Body of pancreas (tissue), 4 donors: ENCODE measurements at places on chromosomes 2 and 18. TPM values are rescaled to one million over a fixed set of nuclear protein-coding genes. Genes with fewer than 3 reads are reported as not detected.

GRCh38 chr2:177010146-177010545, 202.4 kb upstream of the HNRNPA3 start:
- no peak for DNase-seq

DNA sequence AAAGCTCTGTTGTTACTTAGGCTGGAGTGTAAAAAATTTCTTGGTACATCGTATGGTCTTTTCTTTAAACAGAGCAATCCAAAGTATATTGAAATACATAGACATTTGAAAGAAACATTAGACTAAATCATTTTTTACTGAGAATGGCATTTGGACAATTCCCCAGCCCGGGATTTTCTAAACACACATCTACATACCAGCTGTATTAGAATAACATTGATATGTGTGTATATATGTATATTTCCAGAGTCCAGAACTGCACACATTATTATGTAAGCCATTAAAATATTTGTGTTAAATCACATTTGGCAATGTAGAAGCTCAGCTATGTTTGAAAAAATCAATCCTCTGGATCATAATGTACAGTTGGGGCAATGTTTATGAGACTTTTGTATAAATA, 1853.6 kb upstream of the LRRTM1 start:
- no peak for DNase-seq

Gene GYPC
- total RNA-seq: 26.4 TPM

Gene KATNAL2
- 1.8 TPM for total RNA-seq

DNA sequence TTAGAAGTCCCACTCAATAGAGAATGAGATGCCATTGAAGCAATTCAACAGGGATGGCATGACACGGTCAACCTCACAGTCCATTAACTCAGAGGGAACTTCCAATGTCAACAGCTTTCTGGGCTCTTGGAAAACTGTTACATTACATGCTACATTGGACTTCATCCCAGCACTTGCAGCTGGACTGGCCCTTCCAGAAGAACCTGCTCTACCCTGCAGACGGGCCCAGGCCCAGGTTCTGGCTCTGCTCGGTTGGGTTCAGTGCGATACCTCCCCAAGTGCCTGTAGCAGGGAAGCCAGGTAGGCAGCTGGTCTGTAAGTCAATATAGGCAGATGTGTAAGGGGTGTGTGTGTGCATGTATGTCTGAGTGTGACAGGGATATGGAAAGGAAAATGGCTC, 12.9 kb downstream of the LAMA1 start:
- no peak for DNase-seq

GRCh38 chr2:42844366-42844765, 52.0 kb upstream of the HAAO start:
- DNase-seq: no peak

Gene RBKS
- total RNA-seq: 1.0 TPM

GRCh38 chr18:75497576-75498235, 70.2 kb upstream of the SMIM21 start:
- no peak for DNase-seq

GRCh38 chr2:39715822-39716221, 50.1 kb downstream of the TMEM178A start:
- no peak for DNase-seq

Gene HOXD3
- 0.26 TPM for total RNA-seq

DNA sequence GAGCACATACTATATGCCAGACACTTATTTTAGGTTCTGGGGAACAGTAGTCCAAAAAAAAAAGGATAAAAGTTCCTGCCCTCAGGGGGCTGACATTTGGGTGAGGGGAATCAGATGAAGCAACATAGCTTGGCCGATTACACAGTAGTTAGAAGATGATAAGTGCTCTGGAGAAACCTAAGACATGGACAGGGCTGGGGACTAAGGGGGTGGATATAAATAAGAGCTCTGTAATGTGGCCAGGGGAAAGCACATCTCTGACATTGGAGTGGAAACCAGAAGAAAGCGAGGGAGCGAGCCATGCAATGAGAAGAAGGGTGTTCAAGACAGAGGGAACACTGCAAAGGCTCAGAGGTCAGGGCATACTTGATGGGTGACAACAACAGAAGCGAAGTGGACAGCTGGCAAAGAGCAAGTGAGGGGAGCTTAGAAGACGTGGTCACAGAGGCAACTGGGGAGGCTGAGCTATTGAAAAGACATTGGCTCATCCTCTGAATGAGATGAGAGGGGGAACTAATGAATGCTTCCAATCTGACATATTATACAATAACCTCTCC, 11.4 kb downstream of the TMEM182 start:
- no peak for DNase-seq

GRCh38 chr2:62363166-62363565, 142.8 kb downstream of the TMEM17 start:
- no peak for DNase-seq

- DNase-seq: no peak
These were observed 58.0 kb downstream of the LRRFIP1 start for GRCh38 chr2:237685408-237685807.

Gene UCN
- not detected for total RNA-seq

Gene GRB14
- total RNA-seq: 22.7 TPM

GRCh38 chr2:1010415-1010930, 59.8 kb downstream of the SNTG2 start:
- no peak for DNase-seq

- DNase-seq: no peak
These were observed 1565.1 kb downstream of the LRP1B start for GRCh38 chr2:140565756-140566155.

Gene MYL1
- total RNA-seq: not detected

GRCh38 chr2:234137400-234138014, 87.0 kb downstream of the SPP2 start:
- no peak for DNase-seq

- DNase-seq: peak; percentile 39
These were observed 177.9 kb downstream of the CYRIA start for GRCh38 chr2:16487686-16488085.

DNA sequence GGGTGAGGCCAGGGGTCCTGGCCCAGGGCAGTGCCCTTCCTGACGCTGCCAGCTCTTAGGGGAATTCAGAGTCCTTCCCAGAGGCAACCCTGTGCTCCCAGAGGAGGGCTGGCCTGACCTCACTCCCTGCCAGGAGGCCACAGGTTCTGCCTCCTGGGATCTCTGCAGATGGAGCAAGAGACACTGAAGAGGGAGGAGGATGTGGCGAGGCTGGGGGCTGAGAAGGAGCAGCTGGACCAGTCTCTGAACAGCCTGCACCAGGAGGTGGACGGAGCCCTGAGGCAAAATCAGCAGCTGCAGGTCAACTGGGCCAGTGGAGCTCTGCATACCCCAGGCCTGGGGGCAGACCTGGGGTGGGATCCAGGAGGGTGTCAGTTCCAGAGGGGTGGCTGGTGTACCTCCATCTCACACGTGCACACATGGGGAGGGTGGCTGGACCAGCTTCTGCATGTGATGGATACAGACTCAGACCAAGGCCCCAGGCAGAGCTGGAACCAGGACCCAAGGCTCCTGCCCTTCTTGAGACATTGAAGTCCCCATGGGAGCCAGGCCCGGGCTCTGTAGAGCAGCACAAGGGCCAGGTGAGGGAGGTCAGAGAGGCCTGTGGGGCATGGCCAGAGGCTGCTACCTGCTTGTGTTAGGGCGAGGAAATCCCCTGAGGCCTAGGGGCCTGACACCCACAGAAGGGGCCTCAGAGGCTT, 9.7 kb upstream of the SNED1 start:
- DNase-seq: peak; percentile 1

GRCh38 chr18:9474108-9474982, 968 bp upstream of the RALBP1 start:
- DNase-seq: no peak

DNA sequence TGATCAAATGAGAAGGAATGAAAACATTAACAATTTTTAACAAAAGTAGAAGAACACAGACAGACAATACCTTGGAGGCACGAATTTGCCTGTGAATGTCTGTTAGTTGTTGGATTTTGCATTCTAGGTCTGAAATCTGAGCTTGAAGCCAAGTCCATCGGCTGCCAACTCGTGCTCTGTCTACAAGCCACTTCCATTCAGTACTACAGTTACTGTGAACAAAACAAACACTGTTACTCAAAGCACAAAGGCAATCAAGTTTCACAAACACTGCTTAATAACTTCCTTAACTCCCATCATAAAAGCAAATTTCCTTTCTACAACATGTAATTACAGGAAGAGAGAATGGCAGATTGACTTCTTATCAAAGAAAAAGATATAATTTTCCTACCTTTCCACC, 42.2 kb downstream of the KANSL1L start:
- no peak for DNase-seq
